ENCODE measurements at places on chromosomes 3 and 15. TPM values are rescaled to one million over a fixed set of nuclear protein-coding genes. Genes with fewer than 3 reads are reported as not detected.

GRCh38 chr3:135310317-135310716 is 515.3 kb downstream of the EPHB1 start:
- no peak for DNase-seq

DNA sequence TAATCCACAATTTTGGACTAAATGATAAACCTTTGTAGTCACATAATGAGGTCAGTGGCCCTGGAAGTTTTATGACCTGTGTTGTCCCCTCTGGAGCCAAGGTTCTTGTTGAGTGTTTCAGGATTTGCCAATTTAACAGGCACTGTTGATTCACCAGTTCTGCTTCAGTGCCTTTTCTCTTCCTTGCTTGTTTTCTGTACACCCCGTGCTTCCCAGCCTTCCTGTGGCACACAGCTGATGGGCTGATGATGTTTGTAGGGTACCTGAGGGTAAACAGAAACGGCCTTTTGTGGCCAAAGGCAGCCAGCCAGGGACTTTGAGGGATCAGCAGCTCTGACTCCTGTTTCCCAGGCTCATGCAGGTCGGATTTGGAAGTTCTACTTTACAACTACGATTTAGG is 13.3 kb downstream of the GYG1 start:
- DNase-seq, result no peak

DNA sequence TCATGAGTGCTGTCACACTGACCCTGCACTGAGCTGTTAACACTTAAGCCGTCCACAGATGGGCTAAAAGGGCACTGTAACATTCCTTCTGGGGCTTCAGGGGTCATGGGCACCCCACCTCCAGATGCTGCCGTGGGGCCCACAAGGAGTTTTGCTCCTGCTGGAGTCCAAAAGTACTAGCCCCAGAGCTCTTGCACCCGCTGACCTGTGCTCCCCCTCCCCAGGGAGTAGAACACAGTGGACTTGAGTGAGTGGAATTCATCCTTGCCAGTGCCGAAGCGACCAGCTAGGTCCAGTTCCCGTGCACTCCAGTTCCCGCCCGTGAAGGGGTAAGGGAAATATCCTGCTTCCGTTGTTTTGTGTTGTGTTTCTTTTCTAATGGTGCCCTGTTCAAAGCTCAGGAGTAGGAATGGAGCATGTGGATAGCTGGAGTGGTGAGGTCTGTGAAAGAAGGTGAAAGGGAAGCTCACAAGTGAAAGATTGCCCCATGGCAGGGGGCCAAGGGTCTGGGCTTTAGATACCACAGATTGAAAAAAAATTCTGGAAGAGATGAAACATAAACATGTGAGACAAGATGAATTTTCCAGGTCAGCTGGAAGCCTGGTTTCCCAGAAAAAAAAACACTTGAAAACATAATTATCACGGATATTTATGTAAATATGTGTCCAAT is 36.6 kb downstream of the SLCO2A1 start:
- DNase-seq, result no peak

- DNase-seq, result no peak
Measured at GRCh38 chr3:185402561-185402960, 39.6 kb downstream of the MAP3K13 start.

DNA sequence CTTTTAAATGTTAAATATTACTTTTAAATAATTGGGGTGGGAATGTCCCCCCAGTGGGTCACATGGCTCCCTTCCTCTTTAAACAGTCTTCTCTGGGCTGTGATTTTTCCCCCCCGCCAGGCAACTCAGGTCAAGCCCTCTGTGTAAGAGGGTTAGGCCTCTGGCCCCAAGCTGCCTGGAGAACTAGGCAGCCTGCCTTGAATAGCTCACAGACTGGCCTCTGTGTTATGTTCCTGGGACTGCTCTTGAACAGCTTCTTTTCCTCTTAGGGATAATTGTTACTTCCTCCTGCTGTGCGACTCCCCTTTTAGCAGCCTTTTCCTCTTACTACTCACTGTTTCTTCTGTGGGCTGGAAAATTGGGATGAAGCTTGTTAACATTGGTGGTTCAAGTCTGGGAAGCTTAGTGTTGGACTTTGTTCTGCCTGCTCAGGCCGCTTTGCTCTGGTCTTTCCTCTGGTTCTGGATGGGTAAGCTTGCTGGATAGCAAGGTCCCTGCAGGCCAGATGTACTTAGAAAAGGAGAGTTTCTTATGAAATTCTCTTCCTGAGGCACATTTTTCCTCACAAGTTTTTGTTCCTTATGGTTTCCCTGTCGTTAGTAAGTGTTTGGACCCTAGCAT is 2.2 kb downstream of the TEX264 start:
- DNase-seq, result no peak

Gene FAM3D
- not detected for total RNA-seq

Gene CIB1
- total RNA-seq, result 113 TPM

DNA sequence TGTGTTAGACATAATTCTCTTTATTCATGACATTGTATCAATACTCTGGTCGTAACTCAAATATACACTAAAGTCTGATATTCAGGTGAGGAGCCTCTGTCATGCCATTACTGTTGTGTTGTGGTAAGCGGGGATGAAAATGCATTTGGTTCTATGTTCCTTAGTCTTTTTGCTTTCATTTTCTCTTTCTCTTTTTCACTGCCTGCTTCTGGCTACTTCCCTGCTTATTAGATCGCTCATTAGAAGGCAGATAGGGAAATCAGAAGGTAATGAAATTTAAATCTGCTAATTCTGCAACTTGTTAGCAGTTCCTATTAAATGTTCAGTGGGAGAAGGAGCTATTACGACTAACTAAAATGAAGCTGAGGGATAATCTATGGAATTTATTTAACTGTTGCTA is 345.0 kb downstream of the GRM7 start:
- no peak for DNase-seq

DNA sequence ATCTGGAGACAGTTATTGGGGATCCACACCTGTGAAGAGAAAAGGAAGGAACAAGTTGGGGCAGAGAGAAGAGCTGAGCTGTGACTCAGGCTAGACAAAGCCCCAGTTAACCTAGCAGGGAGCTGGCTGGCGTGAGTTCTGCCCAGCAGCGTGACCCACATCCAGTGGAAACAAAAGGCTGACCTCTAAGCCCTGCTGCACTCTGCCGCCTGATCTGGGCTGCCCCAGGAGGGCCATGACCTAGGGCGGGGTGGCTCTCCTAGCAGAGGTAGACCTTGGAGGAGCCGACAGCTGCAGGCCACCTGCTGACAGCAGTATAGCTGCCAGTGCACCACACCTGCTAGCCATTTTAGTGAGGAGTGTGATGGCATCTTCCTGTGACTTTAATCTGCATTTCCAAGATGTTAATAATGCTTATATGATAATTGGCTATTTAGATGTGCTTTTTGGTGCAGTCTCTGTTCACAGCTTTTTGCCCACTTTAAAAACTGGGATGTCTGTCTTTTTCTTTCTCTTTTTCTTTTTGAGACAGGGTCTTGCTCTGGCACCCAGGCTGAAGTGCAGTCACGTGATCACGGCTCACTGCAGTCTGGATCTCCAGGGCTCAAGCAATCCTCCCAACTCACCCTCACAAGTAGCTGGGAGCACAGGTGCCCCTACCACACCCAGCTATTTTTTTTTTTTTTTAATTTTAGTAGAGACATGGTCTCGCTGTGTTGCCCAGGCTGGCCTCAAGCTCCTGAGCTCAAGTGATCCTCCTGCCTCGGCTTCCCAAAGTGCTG is 78.1 kb downstream of the LSM3 start:
- DNase-seq, result peak; percentile 77

- DNase-seq, result no peak
Measured at GRCh38 chr3:48561045-48561736, 2.4 kb downstream of the UCN2 start.

GRCh38 chr3:13483988-13484695 is 4.0 kb downstream of the HDAC11 start:
- DNase-seq, result no peak

DNA sequence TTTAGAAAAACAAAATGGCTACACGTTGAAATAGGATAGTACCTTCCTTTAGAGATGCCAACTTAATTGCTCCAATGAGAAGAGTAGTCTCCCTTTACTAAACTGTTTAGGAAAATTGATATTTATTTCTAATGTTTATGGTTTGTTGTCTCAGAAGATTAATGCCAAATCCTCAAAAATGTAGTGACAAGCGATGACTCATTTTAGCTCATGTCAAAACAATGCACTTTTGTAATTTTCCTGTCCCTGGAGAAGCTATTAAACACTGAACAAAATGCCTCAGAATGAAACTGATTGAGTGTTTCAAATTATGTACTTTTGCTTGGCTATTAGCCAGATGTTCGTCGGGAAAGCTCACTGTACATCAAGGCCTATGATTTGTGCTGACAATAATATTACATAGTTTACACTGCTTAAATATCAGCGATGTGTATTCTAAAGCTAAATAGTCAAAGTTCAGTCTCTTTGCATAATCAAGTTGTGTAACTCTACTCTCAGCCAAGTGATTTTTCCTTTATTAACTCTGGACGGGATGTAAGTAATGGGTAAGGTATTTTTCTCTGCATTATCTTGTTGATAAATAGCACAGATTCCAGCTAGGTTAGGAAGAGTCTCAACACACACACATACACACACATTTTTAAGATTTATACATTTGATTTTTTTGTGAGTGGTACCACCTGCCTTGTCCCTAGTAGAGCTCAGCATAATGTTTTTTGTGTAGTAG is 83.7 kb downstream of the CMSS1 start:
- peak; percentile 55 for DNase-seq

GRCh38 chr3:170641510-170642236 is 55.8 kb upstream of the SLC7A14 start:
- no peak for DNase-seq

DNA sequence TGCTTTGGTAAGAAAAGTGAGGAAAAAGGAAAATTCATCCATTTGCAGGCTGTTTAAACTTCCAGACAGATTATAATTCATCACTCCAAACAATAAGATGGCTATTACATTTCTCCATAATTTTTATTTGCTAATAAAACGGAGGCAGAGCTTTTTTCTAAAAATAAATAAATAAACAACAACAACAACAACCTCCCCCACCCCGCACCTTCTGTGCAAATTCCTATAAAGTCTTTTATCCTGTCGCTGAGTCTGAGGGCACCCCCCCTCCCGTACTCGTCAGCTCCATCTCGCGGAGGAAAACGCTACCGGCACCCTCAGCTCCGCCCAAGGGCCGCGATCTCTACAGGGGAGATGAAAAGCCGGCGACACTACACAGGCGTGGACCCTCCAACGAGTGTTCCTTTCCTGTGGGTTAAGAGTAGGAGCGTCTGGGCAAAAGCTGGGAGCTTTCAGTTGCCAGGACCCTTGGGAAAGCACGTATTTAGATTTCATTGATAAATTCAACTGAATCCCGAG is 1.0 kb upstream of the ATP1B3 start:
- DNase-seq, result peak; percentile 85

Gene GCNT3
- total RNA-seq, result 0.52 TPM

DNA sequence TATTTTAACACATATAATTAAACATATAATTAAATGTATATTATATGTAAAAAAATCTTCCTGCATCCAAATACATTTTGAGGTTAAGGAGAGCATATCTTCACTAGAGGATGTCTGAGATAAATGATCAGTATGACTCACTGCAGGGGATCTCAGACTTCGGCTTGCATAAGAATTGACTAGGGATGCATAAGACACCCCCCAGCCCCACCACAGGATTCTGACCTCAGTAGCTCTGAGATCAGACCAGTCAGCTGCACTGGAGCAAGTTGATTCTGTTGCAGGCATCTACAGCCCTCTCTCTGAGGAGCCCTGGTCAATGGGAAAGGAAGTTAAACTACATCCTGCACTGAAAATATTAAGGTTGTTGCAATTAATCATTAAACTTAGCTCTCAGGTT is 29.0 kb upstream of the TBC1D21 start:
- no peak for DNase-seq

DNA sequence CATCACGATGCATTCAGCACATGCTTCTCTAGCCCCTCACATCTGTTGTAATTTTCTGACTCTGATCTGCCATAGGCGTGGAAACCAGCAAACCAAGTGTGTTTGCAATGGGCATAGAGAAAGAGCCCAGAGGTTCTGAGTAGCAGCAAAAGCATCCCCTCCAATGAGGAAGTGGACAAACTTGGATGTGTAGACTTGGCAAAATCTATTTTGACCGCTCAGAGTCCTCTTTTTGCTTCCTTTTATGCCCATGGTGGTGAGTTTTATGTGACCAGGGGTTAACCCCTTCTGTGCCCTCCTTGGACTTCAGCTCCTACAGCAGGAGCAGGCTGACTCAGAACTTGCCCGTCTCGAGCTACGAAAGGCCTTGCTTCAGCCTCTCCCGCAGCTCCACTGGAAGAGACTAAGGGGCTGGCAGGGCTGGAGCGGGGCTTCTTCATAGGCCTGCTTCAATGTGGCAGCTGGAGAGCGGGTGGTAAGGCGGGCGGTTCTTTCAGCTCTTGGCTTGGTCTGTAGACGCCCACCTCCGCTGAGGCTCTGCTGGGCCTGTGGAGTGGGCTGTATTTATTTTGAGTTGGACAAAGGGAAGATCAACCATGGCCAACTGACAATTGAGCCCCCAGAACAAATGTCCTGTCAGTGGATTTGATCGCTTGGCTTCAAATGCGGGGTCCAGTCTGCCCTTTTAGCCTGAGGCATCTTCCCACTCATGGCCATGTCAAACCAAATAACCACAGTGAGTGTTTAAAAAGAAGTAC is 6.5 kb upstream of the ETV5 start:
- DNase-seq, result no peak

- DNase-seq, result no peak
Measured at GRCh38 chr15:89928421-89928820, 15.7 kb upstream of the ARPIN start.

GRCh38 chr3:117865338-117865737 is 1155.8 kb downstream of the TUSC7 start:
- DNase-seq, result no peak

Gene PLS1
- 50.4 TPM for total RNA-seq

DNA sequence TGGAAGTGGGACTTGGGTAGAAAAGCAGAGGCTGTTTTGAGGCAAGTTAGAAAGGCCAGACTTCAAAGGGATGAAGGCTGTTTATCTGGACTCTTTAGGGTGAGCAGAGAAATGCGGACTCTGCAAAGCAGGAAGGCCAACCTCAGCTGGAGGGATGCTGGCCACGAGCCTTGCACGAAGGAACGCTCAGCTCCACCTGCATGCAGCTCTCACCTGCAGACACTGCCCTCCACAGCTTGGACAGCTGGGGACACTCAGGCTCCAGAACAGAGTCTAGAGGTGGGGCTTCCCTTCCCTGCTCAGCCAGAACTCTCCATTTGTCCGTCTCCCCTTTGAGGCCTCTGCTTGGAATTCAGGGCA is 229.7 kb downstream of the ADAMTS17 start:
- DNase-seq, result no peak

Gene LAMB2
- total RNA-seq, result 230 TPM

Gene MUC20
- total RNA-seq, result 98.1 TPM

Gene TNFAIP8L3
- not detected for total RNA-seq

Gene ANKUB1
- not detected for total RNA-seq

Measured in PC-9 (cell line).